ENCODE measurements at places on chromosomes 5 and 9. TPM values are rescaled to one million over a fixed set of nuclear protein-coding genes. Genes with fewer than 3 reads are reported as not detected.

DNA sequence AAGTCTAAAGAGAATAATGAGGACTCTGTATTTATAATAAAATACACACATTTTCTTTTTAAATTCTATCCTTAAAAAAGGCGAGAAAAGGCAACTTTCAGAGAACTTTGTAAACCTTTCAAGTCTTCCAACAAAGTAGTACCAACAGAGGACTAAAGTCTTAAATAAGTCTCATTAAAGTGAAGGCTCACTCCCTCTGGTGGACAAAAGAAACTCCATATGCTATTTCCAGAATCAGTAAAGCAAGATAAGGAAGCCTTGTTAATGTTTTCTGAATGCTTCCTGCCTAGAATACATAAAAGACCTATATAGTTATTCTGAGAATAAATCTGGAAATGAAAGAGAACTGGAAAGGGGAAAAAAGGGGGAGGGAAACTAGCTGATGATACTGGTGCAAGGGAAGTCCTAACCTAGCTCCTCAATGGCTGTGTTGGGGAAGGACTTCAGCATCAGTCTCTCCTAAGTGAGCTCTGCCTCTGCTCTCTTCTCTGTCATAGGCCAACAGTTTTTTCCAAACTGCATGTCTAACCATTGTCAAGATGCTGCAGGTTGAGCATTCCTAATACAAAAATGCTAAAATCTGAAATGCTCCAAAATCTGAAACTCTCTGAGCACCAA, 7.2 kb downstream of the HMGCS1 start:
- no peak for DNase-seq

- DNase-seq: no peak
Measured at GRCh38 chr5:169649486-169649885, 12.4 kb downstream of the DOCK2 start.

DNA sequence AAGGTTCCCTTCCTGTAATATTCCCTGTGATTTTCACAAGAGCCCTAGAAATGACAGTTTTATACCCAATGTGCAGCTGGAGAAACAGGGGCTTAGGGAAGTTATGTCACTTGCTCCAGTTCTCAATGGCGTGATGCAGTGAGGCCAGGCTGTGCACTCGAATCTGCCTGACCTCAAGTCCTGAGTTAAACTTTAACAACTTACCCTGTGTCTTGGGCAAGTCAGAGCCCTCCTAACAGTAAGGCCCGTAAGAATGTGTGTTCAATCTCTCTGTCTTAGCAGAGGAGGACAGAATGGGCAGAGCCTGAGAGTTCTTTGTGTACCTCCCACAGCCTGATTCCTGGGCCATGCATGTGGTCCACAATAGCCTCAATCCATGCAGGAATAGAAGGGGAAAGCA, 181.1 kb downstream of the TRIM32 start:
- no peak for DNase-seq

- DNase-seq: no peak
Measured at GRCh38 chr9:99778308-99778707, 43.4 kb upstream of the NR4A3 start.

GRCh38 chr9:112433499-112434392, 52.9 kb upstream of the KIAA1958 start:
- DNase-seq: no peak

GRCh38 chr9:78121488-78121887, 89.9 kb upstream of the GNAQ start:
- peak; percentile 76 for DNase-seq

DNA sequence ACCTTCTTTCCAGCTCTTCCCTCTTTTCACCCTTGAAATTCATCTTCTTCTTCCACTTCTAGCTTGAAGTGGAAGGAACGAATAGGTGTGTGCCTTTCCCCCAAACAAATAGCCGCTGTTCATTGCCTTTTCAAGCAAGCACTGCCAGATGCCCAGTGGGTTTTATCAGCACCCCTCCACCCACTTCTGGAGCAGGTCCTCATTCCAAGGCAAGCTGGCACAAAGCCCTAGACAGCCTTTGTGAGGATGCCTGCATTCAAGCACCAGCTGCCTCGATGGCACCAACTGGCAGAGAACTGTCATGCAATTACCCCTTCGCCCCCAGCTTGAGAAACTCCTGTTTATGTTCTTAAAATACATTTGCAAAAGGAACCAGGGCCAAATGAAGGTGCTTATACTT, 36.5 kb downstream of the SERINC5 start:
- no peak for DNase-seq

DNA sequence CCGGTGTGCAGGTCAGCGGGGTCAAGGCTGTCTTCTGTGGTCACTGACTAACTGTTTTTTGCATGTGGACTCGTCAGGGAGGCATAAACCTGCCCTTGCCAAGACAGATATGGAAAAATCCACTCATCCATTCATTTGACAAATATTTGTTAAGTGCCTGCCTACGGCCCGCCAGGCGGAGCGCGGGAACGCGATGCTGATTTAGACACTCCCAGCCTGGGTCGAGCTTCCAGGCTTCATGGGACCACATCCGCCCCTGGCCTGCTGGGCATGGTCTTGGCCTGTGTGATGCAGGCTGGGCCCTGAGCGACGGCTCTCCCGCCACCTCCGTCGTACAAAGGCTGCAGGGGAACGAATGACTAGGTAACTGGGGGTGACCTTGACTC, 18.1 kb downstream of the MYMK start:
- peak; percentile 83 for DNase-seq

GRCh38 chr5:137054792-137055191, 444.3 kb downstream of the SPOCK1 start:
- no peak for DNase-seq

GRCh38 chr5:139734539-139734916, 61.1 kb upstream of the PSD2 start:
- no peak for DNase-seq

DNA sequence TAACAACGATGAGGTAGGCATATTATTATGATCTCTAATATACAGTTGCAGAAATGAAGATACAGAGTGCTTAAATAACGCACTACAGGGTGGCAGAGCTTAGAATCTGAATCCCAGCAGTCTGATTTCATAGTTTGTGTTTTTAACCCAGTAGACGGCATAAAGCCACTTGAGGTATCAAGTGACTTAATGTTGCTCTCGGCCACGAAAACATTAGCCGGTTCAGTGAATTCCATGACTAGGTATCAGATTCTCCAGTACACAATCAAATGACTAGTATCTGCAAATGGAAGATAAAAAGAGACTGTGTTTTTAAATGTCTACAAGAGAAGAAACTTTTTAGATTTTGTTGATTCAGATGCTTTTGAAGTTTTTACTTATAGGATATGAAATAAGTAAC, 24.8 kb downstream of the SMC2 start:
- DNase-seq: no peak

GRCh38 chr5:65020492-65020891, 251.8 kb downstream of the CWC27 start:
- DNase-seq: no peak

GRCh38 chr9:27336126-27336525, 39.2 kb upstream of the EQTN start:
- DNase-seq: no peak

GRCh38 chr9:98504298-98505282, 204.1 kb downstream of the GABBR2 start:
- DNase-seq: no peak

The ABO gene
- 2.4 TPM for total RNA-seq

The FAM78A gene
- 55.7 TPM for total RNA-seq

The ASPN gene
- total RNA-seq: 4.8 TPM

The ALG2 gene
- total RNA-seq: 14.4 TPM

The SERF1A gene
- 7.0 TPM for total RNA-seq

The TXNDC8 gene
- total RNA-seq: not detected

Measured in Right ventricle myocardium superior (tissue), 1 donor.